ENCODE measurements at places on chromosomes 13 and 19.

- no peak for DNase-seq
These were observed 23.2 kb downstream of the KCTD12 start for GRCh38 chr13:76863022-76863421.

DNA sequence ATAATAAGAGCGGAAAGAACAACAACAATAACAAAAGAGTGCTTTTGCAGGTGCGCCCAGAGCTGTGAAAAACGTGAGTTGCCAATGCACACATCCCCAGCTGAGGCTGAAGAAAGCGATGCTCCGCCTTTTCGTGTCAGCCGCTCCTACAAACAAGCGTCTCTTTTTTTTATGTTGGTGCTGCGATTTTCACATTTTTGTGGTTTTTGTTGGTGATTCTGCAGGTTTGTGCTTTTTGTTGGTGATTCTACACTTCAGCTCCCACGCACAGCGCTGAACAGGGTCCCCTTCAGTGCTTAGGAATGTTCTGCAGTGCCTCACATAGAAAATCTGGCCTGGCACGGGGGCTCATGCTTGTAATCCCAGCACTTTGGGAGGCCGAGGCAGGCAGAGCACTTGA, 7.3 kb upstream of the SBK3 start:
- no peak for DNase-seq

DNA sequence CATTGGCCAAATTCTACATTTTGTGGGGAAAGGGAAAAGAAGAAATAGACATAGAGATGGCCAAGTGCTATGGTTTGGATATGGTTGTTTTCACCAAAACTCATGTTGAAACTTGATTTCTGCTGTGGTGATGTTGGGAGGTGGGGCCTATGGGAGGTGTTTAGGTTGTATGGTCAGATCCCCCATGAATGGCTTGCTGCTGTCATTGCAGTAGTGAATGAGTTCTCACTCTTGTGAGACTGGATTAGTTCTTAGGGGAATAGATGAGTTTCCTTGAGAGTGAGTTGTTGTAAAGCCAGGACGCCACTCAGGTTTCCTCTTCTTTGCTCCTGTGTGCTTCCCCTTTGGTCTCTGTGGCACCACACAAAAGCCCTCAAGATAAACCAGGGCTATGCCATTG, 242.6 kb upstream of the RFC3 start:
- DNase-seq: no peak

DNA sequence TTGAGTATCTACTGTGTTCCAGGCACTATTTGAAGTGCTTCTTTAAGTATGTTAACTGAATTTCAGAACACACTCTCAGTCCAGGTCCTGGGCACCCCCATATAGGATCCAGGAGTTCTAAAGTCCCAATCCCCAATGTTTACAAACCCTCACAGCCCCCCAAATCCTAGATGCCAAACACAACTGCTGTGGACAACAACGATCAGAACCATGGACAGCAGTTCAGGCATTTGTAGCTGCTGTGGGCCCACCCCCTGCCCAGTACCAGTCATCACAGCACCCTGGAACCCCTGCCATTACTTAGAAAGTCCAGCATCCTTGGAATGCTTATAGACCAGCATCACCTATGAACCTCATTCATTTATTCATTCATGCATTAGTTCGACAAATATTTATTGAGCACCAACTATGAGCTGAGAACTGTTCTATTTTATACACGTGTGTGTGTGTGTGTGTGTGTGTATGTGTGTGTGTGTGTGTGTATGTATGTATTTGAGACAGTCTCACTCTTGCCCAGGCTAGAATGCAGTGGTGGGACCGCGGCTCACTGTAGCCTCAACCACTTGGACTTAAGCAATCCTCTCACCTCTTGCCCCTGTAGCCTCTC, 19.3 kb upstream of the SDHAF1 start:
- no peak for DNase-seq

DNA sequence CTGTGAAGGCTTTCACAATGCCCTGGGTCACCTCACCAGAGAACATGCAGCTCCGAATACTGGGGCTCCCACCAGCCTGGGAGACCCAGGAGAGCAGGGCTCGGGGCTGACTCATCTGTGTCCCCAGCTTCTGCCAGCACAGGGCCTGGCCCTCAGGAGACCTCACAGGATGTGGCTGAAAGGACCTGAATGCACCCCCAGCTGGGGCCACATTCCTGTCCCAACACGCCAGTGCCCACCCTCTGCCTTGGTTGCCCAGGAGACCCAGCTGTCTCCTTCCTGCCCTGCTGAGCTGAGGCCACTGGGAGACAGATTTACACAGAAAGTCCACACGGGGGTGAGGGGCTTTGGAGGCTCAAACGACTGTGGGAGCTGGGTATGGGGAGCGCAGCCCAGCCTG, 11.9 kb downstream of the BCAT2 start:
- no peak for DNase-seq

DNA sequence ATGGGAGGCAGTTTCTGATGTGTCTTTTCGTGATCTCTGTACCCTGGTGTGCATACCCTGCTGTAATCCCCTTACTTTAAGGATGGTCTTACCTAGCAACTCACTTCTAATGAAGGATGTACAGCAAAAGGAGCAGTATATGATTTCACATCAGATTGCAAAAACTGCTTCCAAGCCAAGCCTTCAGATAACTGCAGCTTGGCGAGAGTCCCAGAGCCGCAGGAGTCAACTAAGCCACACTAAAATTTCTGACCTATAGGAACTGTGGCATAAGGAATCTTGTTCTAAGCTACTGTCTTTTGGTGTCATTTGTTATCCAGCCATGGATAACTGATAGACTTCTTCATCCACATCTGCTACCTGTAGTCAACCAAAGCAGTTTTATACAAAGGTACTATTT, 496.7 kb downstream of the GPC6 start:
- no peak for DNase-seq

DNA sequence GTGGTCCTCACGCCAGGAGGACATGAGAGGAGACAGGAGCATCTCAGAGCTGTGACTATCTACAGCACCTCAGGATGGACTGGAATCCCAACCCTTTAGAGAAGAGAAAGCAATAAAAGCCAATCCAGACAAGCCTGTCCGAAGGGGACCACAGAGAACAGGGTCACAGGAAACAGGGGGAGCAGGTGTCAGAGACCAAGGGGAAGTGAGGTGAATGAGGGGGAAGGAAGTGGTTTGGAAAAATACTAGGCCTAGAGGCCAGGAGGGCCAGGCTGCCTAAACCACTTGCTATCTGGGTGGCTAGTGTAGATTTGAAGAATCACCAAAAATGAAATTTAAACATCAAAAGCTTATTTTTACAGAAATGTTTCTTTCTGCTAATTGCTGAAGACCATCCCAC, 16.2 kb downstream of the TMTC4 start:
- DNase-seq: no peak

DNA sequence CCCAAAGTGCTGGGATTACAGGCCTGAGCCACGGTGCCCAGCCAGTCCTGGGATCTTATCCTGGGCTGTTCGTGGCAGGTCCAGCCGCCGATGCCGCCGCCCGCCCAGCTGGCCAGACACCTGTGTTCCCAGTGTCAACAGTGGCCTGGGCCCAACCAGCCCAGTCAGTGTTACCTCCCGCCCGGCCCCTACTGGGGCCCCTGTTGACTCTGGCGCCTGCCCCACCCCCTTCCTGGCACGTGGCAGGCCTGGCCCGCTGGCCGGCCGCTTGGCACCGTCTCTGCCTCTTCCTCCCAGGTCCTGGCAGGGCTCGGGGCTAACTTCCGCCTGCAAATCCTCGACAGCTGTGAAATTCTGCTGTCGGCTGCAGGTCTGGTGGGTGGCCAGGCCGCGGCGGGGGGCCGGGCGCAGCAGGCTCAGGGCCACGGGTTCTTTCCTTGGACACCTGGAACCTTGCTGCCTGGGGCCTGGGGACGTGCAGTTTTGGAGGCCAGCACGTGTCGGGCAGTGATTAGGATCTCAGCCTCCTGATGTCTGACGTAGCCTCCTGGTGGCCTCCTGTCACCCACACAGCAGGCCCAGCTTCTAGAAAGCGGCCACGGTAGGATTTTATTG, 9.1 kb downstream of the ARID3A start:
- DNase-seq: no peak

GRCh38 chr13:74082741-74083160, 51.5 kb downstream of the KLF12 start:
- no peak for DNase-seq

DNA sequence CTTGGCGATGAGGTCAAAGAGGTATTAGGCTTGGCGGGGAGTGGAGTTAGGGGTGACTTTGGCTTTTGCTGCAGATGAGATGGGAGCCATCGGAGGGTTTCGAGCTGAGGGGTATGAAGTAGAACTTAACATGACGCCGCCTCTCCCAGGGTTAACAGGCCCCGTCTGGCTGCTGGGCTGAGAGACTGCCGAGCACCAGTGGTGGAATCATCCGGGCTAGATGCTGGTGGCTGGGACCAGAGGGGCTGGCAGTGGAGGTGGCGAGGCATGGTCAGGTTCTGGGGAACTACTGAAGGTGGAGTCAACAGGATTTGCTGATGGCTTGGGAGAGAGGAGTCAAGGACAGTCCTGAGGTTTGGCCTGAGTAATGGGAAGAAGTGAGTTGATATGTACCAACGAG, 4.9 kb downstream of the RFX2 start:
- no peak for DNase-seq
